ENCODE measurements at places on chromosomes 7 and 10.

- no peak for DNase-seq
These were observed 62.1 kb upstream of the COL13A1 start for GRCh38 chr10:69739634-69740033.

DNA sequence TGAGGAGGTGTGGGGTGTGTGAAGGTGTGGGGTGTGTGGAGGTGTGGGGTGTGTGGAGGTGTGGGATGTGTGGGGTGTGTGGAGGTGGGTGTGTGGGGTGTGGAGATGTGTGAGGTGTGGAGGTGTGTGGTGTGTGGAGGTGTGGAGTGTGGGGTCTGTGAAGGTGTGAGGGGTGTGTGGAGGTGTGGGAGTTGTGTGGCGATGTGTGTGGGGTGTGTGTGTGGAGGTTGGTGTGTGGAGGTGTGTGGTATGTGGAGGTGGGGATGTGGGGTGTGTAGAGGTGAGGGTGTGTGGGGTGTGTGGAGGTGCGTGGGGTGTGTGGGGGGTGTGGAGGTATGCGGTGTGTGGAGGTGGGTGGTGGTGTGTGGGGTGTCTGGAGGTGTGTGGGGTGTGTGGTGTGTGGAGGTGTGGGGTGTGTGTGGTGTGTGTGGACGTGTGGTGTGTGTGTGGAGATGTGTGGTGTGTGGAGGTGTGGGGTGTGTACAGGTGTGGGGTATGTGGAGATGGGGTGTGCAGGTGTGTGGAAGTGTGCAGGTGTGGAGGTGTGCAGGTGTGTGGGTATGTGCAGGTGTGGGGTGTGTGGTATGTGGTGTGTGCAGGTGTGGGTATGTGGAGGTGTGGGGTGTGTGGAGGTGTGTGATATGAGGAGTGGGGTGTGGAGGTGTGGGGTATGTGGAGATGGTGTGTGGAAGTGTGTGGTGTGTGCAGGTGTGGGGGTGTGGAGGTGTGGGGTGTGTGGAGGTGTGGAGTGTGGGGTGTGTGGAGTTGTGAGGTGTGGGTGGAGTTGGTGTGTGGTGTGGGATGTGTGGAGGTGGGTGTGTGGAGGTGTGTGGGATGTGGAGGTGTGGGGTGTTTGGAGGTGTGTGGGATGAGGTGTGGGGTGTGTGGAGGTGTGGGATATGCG, 34.5 kb downstream of the SPDYE17 start:
- DNase-seq = no peak

DNA sequence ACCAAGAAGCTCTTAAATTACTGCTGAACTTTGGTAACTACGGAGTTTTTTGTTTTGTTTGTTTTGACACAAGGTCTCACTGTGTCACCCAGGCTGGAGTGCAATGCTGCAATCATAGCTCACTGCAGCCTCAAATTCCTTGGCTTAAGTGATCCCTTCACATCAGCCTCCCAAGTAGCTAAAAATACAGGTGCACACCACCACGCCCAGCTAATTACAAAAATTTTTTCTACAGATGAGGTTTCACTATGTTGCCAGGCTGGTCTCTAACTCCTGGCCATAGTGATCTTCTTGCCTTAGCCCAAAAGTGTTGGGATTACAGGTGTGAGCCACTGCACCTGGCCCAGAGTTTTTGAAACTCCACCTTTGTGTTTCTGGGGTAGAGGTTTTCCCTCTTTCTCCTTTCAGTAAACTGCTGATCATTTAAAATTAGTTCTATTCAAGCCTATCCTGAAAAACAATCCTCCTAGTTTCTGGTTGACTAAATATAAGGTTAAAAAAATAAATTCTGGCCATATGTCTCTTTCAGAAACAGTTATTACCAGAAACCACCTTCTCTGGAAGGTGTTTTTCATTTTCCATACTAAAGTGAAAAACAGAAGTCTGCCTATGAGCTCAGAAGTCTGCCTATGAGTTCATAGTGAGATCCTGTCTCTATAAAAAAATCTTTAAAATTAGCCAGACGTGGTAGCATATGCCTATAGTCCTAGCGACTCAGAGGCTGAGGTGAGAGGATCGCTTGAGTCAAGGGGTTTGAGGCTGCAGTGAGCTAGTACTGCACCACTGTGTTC, 63.9 kb downstream of the VOPP1 start:
- no peak for DNase-seq

DNA sequence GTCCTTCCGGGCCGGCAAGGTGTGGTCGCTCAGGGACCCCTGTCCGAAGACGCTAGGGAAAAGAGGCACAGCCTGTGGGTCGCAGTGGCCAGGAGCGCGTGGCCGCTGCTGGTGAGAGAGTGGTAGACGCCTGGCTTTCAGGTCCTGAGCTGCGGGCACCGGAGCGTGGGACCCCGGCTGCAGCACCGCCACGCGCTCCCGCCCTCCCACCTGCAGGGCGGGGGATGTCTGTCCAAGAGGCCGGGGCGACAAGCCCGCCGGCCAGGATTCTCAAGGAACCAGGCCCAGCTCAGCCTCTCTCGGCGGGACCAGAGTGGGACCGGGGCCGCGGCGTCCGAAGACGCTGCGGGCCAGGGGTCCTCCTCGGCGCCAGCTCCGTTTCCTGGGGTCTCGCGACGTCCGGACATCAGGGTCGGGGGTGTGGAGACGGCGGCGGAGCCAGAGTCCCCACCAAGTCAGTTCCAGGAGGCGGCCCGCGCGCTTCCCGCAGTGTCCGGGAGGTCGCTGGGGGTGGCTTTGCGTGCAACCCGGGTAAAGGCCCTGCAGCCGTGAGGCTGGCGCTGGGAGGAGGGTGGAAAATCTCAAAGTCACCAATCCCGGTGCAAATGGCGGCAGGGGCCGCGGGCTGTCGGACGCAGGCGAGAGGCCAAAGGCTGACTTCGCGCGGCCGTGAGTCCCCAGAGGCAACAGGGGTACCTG, 5.5 kb downstream of the ZNF503 start:
- DNase-seq = no peak

DNA sequence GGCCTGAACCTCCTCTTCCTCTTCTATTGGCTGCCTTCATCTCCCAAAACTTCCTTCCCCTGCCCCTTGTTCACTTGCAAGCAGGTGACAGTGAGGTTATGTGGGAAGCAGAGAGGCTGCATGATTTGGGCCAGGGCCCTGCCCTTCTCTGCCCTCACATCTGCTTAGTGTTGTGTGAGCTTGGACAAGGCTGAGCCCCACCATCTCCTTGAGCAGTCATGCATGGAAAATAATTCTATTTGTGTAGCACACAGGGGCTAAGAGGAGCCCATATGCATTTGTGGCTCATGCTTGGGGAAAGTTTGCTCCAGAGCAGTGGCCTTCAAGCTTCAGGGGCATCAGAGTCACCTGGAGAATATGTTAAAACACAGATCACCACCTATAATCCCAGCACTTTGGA, 26.8 kb upstream of the AQP1 start:
- no peak for DNase-seq

GRCh38 chr10:5776881-5777197, 36.4 kb downstream of the GDI2 start:
- no peak for DNase-seq

GRCh38 chr10:23150091-23150490, 42.0 kb upstream of the PTF1A start:
- no peak for DNase-seq
